CMK (cell line): ENCODE measurements at places on chromosomes 12 and 14.

DNA sequence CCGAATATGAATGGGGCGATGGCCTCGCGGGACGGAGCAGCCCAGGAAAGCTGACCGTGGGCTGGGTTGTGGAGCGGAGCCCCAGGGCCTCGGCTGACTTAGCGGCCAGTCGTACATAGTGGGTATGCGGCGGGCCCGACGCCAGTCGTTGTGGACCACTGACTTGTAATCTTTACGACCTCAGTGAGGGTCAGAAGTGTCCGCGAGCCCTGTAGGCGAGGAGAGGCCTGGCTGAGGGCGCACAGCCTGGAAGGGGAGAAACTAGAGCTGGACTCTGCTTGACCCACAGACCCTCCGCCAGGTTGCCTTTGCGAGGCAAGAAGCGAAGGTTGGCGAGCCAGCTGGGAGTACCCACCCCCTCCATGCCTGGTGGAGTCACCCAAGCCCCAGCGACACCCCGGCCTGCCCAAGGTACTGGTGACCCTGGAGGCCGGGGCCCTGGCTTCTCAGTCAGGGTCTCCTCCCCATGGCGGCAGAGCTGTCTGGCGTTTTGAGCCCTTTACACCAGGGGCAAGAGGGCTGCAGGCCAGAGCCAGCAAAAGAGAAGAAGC, 15.6 kb upstream of the DYNC1H1 start:
- no peak for DNase-seq

DNA sequence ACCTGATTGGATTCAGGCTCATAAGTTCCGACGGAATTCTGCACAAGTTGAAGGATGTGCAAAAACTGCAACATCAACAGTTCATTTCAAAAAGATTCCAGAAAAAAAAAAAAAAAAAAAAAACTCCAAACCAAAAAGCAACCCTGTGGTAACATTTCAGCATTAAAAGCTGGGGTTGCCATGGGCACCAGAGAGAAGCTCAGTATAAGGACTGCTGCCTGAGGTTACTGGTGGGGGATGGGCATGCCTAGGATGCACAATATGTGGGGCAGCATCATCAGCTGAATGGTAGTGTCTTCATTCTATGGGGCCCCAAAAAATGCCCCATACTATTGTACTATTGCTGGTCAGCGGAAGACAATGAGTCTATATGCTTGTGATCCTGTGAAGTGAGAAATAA, 44.7 kb downstream of the MBIP start:
- DNase-seq = no peak

- no peak for DNase-seq
Observed at GRCh38 chr12:46562625-46563225, 190.2 kb upstream of the SLC38A2 start.

DNA sequence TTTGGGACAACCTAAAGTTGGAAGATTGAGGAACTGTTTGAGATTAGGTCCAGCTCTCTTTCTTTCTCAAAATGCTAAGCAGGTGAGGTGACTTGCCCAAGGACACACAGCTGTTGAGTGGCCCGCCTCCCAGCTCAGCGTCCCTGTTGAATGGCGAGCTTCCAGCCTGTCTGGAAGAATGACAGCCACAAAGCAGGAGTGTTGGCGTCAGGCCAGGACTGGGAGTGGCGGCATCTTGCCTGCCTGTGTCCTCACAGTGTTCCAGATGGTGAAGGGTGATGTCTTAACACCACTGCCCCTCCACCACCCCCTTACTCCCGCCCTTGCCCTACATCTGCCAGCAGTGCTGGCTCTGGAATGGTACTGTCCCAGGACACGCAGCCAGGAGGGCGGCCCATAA, 4.4 kb upstream of the CEBPE start:
- no peak for DNase-seq

- no peak for DNase-seq
Observed at GRCh38 chr12:62995097-62995496, 60.1 kb upstream of the PPM1H start.

DNA sequence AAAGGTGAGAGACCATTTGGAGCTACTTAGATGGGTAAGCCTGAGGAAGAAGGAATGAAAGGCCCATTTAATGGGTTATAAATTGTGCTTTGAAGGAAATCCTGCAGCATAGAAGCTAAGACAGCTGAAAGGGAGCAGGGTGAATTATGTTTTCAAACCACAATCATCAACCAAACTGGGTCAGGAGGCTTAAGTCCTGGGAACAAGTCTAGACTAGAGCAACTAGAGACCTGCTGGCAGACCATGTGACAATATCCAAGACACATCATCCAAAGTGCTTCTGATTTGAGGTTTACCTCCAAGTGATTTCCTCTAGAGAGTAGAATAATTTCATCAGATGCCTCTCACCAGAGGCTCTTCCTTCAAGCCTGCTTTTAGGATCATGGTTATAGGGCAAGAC, 53.7 kb downstream of the MAP3K9 start:
- no peak for DNase-seq

GRCh38 chr12:20342111-20342510, 26.2 kb upstream of the PDE3A start:
- DNase-seq = no peak

GRCh38 chr12:107645630-107646333, 39.8 kb upstream of the PWP1 start:
- DNase-seq = no peak

GRCh38 chr14:95098984-95099599, 58.2 kb downstream of the DICER1 start:
- peak; percentile 14 for DNase-seq

- peak; percentile 41 for DNase-seq
Observed at GRCh38 chr14:21024585-21025370, at the start of gene NDRG2. NDRG2 (minus strand) TSS chr14:21025061; CDS start chr14:21023315, 1,746 bp downstream.

DNA sequence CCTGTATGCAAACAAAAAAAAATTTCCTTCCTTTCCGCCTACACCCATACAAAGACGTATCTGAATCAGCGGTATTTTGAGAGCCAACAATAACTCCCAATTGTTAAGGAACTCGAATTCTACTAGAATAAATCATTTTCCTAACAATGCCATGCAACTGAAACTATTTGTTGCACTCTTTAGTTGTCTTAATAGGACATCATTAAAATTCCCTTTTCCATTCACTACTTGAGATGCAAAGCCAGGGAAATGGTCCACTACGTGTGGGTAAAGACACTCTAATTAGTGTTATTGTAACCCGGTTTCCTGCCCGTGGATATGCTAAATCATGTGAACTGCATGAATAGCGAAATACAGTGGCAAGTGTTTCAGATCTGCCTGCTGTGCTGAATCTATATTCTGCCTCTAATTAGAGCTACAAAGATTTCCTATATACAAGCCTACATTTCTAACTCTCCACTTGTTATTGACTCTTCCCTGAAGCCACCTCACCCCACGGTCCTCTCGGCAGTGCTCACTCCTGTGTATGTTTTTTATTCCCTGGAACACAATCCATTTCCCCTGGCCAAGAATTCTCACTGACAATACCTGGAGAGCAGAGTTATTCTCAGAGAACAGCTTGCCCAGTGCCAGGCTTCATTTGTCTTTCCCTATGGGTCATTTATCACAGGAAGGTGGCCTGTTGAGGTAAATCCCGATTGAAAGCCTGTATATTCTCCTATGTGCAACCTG, 168.3 kb downstream of the PAWR start:
- no peak for DNase-seq

GRCh38 chr12:24881227-24881626, 67.7 kb downstream of the BCAT1 start:
- DNase-seq = no peak

DNA sequence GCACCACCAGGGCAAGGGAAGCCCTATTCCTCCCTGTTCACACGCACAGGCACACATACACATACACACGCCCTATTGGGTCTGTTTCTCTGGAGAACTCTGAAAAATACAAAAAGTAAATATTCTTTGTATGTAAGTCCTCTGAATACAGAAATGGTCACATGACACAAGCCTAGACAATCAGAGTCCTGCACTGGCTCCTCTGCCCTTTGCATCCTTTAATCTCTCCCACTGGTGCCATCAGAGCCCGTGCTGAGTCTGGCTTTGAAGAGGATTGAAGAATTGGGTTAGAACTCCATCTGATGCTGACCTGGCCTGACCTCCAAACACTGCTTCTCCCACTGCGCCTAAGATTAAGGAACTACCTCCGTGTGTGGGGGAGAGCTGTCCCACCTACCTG, 273.2 kb upstream of the TBX3 start:
- DNase-seq = no peak

GRCh38 chr14:81127785-81128184, 93.0 kb downstream of the GTF2A1 start:
- no peak for DNase-seq

DNA sequence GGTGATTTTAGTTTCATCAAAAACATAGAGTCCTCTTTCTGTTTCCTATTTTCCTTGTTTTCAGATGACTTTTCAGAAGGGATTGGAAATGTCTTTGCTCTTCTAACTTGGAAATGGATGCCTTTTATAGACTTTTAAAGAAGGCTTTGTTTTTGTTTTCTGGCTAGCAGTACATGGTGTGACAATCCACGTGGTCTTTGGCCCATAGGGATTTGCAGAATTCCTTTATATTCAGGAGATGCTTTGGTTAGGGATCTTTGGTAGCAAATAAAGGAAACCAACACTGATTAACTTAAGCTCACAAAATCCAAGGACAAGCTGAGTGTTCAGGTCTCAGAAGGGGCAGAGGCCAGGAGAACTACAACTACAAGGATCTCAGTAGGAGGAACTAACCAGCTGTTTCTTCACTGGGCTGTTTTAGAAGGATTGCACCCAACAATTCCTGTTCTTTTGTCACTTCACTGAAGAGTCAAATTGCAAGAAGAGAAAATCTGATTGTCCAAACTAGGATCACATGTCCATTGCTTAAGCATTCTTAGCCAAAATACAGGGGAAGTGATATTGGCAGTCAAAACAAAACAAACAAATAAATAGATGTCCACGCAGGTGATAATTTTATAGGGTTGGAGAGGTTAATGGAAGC, 58.6 kb upstream of the MANSC4 start:
- DNase-seq = no peak

DNA sequence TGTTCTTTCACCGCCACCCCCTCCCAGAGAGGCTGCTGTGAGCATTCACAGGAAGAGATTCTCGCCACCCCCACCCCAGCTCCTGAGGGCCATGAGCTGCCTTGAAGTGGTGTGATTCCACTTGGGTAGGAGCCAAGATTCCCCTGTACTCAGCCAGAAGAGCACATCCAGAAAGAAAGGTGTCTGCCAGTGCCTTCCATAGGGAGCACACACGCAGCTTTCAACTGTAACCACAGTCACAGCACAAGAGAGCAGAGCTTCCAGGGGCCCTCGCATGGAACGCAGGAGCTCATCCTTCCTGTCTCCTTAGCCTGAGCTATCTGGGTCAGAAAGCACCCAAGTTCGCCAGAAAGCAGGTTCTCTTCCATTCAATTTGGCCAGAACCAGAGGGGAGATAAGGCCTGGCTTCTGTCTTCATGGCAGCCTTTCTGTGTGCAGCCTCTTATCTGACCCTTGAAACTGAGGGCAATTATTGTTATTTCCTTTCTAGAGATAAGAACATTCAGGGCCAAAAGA, 66.6 kb upstream of the SCN8A start:
- DNase-seq = peak; percentile 55

- DNase-seq = no peak
Observed at GRCh38 chr14:69633238-69633637, 21.8 kb downstream of the SUSD6 start.

- no peak for DNase-seq
Observed at GRCh38 chr12:67522222-67522621, 126.3 kb upstream of the DYRK2 start.

DNA sequence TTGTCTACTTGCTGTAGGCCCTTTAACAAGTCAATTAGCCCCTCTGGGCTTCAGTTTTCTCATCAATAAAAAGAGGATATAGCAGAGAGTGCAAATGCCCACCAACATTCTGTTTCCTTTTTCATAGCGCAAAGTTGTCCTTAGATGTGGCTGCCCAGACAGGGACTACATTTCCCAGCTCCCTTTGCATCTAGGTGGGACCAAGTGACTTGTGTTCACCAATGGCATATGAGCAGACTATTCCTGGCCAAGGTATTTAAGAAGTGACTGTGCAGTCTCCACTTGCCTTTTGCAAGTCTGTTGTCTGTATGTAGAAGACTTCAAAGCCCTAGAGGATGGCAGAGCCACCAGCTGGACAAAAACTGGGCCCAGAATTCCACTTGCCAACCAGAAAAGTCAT, 59.7 kb downstream of the DAO start:
- DNase-seq = no peak

- DNase-seq = peak; percentile 4
Observed at GRCh38 chr12:58487678-58488161, 432.6 kb downstream of the LRIG3 start.

DNA sequence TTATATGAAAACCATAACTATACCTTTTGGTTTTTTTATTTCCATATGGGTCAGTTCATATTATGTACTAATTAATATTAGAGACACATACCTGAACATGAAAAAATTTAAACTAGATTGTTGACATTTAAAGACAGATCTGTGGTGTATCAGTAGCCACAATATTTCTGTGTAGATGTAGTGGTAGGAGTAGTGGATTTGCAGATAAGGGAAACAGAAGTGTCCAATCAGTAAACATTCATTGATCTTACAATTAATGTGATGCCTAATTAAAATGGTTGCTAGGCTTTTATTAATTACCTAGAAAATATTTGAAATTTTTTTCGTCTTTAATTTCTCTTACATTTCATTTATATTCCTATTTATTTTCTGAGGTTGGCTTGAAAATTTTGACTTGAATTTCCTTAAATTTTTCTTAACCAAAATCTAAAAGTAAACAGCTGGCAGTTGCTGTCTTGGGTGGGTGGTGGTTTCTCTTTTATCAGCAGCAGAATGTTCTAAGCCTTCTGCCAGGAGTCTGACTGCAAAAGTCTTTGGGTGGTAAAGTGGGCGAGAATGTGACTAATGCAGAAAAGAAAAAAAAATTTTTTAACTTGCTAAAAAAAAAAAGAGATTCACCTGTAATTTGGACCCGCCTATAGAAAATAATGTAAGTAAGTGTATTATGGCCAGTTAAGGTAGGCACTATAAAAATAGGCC, 2.4 kb downstream of the FGFR1OP2 start:
- no peak for DNase-seq

DNA sequence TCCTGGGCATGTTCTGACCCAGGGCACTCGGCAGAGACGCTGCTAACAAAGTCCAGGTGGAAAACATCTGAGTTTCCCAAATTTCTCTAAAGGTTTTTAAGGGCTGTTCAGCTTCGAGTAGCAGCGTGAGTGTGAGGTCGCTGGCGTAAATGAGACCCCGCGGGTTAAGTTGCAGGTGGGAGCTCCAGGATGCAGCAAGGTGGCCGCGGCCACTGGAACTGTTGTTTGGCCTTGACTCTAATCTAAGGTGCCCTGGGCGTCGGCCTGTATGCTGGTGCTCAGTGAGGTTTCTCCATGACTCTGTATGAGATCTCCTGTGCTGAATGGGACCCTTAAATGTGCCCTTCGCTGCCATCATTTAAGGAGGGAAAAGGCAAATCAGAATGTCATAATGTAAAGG, 50.7 kb downstream of the ELK3 start:
- no peak for DNase-seq

DNA sequence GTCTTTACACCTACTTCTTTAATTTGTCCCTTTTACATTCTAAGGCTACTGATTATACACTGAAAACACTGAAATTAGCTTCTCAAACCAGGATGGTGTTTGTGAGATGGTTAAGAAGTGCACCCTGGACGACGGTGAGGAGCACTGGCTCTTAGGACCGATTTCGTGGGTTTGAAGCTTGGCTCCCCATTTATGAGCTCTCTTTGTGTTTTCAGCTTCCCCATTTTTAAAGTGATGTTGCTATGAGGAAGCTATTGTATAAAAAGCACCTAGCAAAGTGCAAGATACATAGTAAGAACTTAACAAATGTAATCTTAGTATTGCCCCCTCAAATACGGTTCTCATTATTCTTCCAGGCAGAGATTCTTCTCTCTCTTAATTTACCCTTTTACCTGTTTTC, 4.7 kb downstream of the NFYB start:
- DNase-seq = no peak

- DNase-seq = no peak
Observed at GRCh38 chr14:103521438-103521950, 1.1 kb downstream of the CKB start.
